ENCODE measurements at places on chromosomes 3 and 15.

DNA sequence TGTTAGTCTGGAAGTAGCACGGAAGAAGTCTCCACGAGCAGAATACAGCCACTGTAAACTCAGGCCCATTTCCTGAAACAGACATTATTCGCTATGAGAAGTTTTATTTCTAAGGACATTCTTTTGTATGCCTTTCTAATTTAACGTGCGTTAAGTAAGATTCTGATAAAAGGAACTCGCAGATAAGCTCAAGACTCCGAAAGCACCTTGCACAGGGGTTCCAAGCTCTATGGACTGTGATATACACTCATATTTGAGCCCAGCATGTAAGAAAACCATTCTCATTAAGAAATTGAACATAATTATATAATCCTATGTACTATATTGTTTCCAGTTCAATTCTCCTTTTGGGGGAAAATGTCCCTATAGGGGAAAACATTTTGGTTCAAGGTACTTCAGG is 28.4 kb downstream of the TFRC start:
- no peak for DNase-seq

DNA sequence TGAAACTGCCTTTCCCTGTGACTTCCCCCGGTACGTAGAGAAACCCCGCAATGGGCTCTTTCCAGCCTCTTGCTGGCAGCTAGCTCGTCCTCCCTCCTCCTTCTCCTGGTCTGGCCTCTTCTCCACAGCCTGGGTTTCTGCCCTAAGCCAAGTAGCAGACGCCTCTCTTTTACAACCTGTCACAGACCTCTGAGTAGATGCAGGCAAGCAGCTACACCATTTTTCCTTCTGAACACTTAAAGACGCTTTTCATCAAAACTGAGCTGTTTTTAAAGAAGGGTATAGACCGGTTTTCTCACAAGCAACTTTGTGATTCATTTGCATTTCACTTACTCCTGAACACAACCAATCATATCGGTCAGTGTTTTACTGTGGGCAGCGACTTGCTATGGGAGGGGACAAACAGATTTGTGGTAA is 32.0 kb downstream of the ADAMTSL3 start:
- no peak for DNase-seq

- DNase-seq = peak; percentile 47
Observed at GRCh38 chr3:98817547-98818041, 54.5 kb downstream of the ST3GAL6 start.

DNA sequence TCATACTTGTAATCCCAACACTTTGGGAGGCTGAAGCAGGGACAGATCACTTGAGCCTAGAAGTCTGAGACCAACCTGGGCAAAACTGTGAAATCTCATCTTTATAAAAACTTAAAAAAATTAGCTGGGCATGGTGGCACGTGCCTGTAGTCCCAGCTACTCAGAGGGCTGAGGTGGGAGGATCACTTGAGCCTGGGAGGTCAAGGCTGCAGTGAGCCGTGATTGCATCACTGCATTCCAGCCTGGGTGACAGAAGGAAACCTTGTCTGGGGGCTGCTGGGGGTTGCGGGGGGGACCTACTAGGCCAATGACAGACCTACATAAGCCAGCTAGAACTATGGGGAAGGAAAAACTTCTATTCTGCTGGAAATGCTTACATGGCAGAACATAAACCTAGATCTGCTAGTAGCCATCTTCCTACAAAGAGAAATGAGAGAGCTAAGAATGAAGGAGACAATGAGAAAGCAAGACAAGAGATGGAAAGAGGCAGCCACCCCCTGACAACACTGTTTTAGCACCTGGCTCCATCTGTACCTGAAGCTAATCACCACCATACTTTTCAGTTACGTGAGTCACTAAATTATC is 23.9 kb downstream of the FOXP1 start:
- no peak for DNase-seq

DNA sequence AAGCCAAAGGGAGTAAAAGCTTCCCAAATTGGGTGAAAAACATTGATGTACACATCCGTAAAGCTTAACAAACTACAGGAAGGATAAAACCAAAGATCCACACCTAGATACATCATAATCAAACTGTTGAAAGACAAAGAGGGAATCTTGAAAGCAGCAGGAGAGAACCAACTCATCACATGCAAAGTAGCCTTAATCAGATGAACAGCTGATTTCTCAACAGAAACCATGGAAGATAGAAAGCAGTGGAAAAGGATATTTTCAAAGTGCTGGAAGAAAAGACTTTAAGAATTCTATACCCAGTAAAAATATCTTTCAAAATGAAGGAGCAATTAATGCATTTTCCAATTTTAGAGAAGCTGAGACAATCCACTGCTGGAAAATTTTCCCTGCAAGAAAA is 36.8 kb downstream of the CHRNA7 start:
- DNase-seq = no peak

DNA sequence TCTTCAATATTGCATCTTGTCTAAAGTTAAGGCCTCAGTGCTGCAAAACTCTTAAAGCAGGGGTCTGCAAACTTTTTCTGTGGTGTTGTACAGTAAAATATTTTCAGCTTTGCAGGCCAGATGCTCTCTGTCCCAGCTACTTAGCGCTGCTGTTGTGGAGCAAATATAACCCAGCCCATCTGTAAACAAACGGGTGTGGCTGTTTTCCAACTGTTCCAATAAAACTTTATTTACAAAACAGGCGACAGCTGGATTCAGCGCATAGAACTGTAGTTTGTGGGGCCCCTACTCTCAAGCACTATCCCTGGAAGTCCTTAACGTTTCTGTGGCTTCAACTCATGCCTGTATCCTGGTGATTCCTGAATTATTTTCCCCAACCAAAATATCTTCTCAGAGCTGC is 365.0 kb downstream of the FOXP1 start:
- DNase-seq = no peak

DNA sequence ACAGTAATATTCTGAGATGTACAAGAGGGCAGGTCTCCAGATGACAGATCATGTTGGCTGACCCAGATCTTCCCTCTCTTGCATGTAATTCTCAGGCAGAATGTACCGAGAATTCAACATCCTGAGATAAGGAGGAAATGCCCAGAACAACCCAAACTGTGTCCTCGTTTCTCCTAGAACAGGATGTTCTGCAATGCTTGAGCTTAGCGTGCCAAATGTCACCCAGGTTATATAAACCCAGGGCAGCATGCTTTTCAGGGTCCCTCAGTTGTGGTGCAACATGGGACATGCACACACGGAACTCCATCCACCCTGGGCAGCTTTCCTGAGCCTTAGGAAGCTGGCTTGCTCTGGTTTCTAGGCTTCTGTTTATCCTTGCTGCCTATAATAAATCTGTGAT is 102.1 kb upstream of the CMC1 start:
- no peak for DNase-seq

DNA sequence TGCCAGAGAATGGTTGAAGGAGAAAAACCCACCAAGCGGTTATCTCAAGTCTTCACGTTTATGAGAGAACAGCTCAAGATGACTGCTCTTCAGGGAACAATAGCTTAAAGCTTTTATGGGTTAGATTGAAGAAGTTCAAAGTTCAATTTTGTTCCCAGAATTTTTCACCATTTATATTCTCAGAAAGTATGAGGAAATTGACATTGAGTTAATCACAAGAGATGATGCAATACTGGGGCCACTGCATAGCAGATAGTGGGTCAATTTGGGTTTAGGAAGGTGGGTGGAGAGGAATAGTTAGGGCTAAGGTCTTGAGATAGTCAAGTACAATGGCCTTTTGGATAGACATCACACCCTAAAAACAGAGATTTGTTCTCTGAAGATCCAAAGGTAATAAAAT is 539.3 kb downstream of the SQOR start:
- no peak for DNase-seq

DNA sequence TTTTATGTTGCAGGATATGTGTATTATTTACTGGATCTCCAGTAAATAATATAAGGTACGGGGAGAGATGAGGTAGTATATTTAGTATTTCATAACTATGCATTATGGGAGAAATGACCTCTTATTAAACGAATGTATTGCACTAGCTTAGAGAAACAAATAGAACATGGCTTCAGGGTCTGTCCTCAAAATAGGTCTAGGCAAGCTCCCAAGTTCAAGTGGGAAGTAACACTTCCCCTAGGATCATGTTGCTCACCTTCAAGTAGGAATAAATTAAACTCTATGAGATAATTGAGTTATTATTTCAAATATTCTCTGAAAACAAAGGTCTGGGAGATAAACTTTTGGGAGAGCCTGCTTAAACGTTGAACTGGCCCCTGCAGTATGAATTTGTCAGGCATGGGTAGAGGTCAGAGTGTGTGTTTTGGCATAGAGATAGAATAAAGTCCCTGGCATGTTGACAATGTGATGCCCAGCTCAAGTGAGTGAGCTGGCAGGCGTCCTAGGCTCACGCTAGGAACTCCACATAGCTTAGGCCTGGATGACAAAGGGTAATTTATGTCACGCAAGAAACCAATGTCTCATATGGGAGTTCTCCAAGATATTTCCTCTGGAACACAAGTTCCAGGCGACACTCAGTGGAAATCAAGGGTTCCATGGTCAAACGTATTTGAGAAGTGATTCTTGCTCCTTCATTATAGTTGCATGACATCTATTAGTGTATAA is 236.8 kb downstream of the CACNA2D3 start:
- no peak for DNase-seq

- DNase-seq = no peak
Observed at GRCh38 chr3:111993038-111993437, 5.7 kb upstream of the TAGLN3 start.

DNA sequence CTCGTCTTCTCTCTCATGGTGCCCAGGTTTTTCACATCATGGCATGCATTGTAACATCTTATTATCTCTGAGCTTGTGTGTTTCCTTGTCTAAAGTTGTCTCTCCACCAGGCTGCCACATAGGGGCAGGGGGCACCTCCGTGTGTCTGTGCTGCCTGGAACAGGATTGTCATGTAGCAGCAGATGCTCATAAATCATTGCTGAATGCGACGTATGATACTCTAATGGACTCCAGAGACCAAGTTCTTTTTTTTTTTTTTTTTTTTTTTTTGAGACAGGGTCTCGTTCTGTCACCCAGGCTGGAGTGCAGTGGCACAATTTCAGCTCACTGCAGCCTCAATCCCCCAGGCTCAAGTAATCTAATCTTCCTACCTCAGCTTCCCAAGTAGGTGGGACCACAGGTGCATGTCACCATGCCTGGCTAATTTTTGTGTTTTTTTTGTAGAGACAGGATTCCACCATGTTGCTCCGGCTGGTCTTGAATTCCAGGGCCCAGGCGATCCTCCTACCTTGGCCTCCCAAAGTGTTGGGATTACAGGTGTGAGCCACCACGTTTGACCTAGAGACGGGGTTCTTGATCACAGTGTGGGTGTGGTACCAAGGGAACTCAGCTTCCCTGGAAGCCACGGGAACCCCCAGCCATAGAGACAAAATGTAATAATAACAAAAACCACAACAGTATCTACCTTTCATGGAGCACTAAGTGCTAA is 4.7 kb upstream of the DNASE1L3 start:
- DNase-seq = no peak

- DNase-seq = peak; percentile 8
Observed at GRCh38 chr3:196440696-196441095, 8.5 kb upstream of the UBXN7 start.

- DNase-seq = no peak
Observed at GRCh38 chr15:39445931-39446330, 134.9 kb upstream of the THBS1 start.

- DNase-seq = no peak
Observed at GRCh38 chr15:83262594-83263315, 21.7 kb downstream of the BNC1 start.

- DNase-seq = no peak
Observed at GRCh38 chr3:28906561-28907310, 374.1 kb upstream of the RBMS3 start.

DNA sequence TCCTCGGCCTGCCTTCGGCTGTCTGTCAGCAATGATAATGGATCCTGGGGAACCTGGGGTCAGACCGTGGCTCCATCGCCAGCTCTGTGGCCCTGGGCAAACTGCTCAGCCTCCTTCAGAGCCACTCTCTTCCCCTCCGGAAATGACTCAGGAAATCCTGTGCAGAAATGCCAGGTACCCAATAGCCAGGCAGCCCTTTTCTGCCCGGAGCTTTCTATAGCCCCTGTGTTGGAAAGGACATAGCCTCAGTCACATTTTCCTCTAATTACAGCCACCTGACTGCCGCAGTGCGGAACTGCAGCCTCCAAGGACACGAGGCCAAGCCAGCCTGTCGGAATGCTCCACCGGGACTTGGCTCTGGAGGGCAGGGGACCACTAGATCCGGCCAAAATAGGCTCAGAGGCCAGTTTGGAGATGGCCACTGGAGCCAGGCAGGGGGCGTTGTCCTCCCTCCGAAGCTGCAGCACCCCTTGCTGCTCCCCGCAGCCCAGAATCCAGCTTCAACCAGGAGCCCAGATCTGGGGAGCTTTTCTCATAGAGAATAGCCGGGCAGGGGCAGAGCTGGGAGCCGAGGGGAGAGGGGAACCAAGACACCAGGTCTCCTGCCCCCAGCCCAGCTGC is 11.6 kb upstream of the ZXDC start:
- DNase-seq = no peak

- no peak for DNase-seq
Observed at GRCh38 chr3:104438706-104439105, 928.0 kb upstream of the ALCAM start.

DNA sequence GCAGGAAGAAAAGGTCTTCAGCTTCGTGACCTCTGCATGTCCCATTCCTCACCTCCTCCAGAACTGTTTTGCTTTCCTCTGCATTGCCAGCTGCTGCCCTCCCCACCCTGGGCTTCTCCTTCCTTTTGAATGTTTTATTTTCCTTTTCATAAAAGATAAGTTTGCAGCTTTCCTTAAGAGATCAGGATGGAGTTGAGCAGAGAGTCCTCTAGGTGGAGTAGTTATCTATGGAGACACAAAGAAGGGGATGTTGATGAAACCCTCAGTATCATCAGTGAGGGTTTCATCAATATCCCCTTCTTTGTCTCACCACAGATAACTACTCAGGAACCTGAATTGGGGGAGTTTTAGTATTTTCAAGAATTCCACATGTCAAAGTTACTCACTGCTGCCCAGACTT is 19.0 kb upstream of the SLC25A36 start:
- no peak for DNase-seq

DNA sequence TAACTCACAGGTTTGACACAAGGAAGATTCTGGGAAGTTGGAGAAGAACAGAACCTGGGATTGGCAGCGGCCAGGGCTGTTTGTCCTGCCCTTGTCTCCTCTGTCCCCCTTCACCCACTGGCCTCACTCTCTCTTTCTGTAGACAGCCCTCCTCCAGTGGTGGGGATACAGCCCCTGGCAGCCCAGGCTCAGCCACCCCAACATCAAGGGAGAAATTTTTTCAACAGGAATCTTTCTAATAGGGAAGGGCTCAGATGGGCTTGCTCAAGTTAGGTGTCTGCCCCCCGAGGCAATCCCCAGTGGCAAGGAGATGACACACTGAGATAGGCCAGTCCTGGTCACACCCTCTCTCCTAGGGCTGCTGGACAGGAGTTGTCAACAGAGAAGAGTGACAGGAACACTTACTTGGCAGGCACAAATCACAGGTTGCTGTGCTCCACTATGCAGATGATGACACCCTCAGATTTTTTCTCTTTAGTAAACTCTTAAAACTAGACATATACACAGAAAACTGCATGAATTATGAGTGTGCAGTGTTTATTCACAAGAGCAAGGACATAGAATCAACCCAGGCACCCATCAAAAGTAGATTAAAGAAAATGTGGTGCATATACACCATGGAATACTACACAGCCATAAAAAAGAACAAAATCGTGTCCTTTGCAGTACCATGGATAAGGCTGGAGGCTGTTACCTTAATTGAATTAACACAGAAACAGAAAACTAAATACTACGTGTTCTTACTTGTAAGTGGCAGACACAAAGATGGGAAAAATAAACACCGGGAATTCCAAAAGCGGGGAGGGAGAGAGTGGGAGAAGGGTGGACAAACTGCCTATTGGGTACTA is 36.3 kb downstream of the PLA2G4D start:
- DNase-seq = no peak

- no peak for DNase-seq
Observed at GRCh38 chr15:44584162-44584749, 47.3 kb downstream of the EIF3J start.

Measured in Ammon's horn (tissue), 1 donor.